ENCODE measurements at places on chromosomes 16 and 17. TPM values are rescaled to one million over a fixed set of nuclear protein-coding genes. Genes with fewer than 3 reads are reported as not detected.

Gene OR3A3
- not detected for total RNA-seq

- H3K4me1 ChIP-seq: peaks cover 9% of the 10 kb centered on the region
- no peaks in the 10 kb centered on the region for H3K27me3 ChIP-seq
- DNase-seq: no peak
- H3K27ac ChIP-seq: no peak overlapping the region
Measured at GRCh38 chr16:48591976-48592375, 18.0 kb downstream of the N4BP1 start.

DNA sequence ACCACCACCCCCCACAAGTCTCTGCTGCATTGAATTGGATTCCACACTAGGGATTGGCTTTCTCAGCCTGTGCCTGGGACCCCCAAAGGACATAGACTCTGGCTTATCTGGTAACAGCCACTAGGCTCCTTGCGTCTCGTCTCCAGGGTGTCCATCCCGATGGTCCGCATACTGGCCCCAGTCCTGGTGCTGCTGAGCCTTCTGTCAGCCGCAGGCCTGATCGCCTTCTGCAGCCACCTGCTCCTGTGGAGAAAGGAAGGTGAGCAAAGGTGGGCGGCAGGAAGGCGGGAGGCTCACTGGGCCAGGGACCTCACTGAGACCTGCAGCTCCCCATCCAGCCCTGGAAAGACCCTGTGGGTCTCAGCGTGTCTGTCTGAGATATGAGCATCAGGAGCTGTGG lies 8.1 kb downstream of the CD300LG start:
- no peak for DNase-seq
- no peak overlapping the region for H3K27ac ChIP-seq
- H3K4me1 ChIP-seq: no peaks in the 10 kb centered on the region
- H3K4me3 ChIP-seq: no peak overlapping the region
- peaks cover 49% of the 10 kb centered on the region for H3K27me3 ChIP-seq

- DNase-seq: peak; percentile 85
- no peak overlapping the region for H3K27ac ChIP-seq
- peaks cover 44% of the 10 kb centered on the region for H3K36me3 ChIP-seq
- H3K4me1 ChIP-seq: no peaks in the 10 kb centered on the region
Measured at GRCh38 chr16:70395345-70395901, 43.5 kb downstream of the ST3GAL2 start.

Gene ABCC11
- not detected for total RNA-seq

Gene BLTP2
- total RNA-seq: 62.4 TPM

- no peak overlapping the region for H3K27ac ChIP-seq
- H3K4me1 ChIP-seq: no peaks in the 10 kb centered on the region
- H3K4me3 ChIP-seq: no peak overlapping the region
- no peaks in the 10 kb centered on the region for H3K36me3 ChIP-seq
- DNase-seq: no peak
Measured at GRCh38 chr16:35714665-35715064, 2255.3 kb downstream of the TP53TG3F start.

DNA sequence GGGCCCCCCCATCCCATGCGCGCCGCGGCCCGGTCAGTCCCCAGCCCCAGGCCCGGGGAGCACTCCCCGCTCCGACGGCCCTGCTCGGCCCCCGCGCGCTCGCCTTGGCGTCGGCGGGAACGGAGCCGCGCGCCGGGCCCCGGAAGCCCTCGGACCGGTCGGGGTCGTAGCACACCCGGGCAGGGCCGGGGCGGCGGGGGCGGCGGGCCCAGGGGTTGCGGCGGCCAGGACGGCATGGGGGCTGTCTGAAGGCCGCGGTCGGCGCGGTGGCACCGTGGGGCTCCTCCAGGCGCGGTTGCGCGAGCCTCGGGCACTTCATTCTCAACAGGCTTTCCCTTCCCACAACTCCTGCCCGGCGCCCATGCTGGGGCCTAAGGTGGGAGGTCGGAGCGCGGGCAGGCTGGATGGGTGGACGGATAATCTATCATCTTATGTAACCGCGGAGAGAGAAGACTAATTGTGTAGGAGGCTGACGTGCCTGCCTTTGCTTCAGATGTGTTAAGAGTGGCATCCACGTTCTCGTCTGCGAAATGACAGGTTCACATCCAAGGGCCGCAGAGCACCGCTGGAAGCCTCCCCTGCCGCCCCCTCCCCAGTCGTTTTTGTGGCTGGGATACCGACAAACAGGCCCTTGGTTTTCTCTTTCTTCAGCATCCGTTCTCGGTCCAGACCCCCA lies 708 bp downstream of the BAIAP2 start:
- peak overlapping the region; percentile 80 for H3K4me3 ChIP-seq
- peaks cover 7% of the 10 kb centered on the region for H3K36me3 ChIP-seq
- no peaks in the 10 kb centered on the region for H3K27me3 ChIP-seq

DNA sequence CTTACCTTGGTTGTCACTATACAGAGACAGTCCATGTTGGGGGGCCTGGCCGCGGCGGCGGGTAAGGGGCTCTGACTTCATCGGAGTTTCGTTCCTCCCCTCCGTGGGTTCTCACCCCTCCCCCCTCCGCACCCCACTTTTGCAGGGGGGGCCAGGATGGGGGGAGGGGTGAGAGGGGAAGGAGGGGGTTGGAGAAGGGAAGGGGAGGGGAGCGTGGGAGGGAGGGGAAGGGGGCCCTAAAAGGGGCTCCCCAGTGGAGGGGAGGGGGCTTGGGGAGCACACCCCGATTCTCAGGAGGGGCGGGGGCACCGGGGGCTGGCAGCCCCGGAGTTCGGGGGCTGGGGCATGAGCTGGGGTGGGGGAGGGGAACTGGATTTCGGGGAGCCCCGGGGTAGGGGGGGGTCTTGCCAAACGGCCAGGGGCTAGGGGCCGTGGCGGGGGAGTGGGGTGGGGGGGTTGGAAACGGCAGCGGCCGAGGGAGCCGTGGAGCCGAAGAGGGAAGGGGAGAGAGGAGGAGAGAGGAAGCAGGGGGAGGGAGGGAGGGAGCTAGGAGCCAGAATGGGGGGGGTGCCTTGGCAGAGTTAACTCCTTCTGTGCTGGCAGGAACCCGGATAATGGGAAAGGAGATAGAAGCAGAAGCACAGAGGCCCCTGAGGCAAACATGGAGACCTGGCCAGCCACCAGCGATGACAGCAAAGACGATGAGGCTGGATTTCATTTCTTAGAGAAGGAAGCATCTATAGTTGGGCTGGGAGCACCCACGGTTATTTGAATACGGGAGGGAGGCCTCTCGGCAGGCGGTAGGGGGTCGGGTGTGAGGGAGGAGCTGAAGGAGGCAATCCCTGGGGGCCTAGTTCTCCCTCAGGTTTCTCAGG lies 2.3 kb downstream of the DLG4 start:
- H3K27me3 ChIP-seq: no peaks in the 10 kb centered on the region
- peaks cover 59% of the 10 kb centered on the region for H3K4me1 ChIP-seq
- H3K36me3 ChIP-seq: peaks cover 12% of the 10 kb centered on the region
- peak; percentile 54 for DNase-seq

DNA sequence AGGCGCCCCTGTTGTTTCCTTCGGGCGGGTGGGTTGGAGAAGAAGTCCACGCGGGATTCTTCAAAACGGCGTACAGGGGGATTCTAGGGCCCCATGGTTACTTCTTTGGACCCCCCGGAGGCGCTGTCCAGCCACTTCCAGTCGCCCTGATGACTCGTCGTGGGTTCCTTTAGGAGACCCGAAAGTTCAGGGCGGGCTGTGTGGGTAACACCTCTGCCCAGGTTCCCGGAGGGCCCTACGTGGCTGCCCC lies 716 bp upstream of the HIC1 start:
- H3K27ac ChIP-seq: peak overlapping the region; percentile 94
- DNase-seq: no peak
- H3K4me3 ChIP-seq: peak overlapping the region; percentile 68
- H3K36me3 ChIP-seq: peaks cover 2% of the 10 kb centered on the region
- peaks cover 78% of the 10 kb centered on the region for H3K4me1 ChIP-seq

- H3K4me3 ChIP-seq: peak within 1 kb of the TSS; percentile 68
- peak within 1 kb of the TSS; percentile 77 for H3K27ac ChIP-seq
- H3K4me1 ChIP-seq: peaks cover 91% of the 10 kb centered on the region
- H3K36me3 ChIP-seq: peaks cover 25% of the 10 kb centered on the region
Measured at GRCh38 chr17:78128551-78129350, at the start of gene TMC6. Gene TMC6, minus strand, starts transcription at chr17:78128755. Its CDS starts 1,923 bp downstream, at chr17:78126832.

Gene CIITA
- 7.2 TPM for total RNA-seq

Gene SDK2
- 9.6 TPM for total RNA-seq

DNA sequence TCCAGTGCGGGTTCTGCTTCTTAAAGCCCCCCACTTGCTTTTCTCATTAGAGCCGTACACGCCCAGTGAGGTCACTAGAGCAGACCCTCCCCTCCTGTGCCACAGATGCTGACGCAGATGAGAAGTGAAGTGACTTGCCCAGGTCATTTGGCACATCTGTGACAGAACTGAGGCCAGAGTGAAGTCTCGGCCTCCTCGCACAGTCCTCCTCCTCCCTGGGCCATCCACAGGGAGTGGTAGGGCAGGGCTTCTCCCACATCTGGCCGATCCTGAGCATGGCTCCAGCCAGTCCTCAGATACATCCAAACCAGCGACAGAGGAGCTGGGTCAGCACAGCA lies 15.3 kb upstream of the TBX2 start:
- H3K27ac ChIP-seq: no peak overlapping the region
- DNase-seq: no peak
- H3K4me3 ChIP-seq: no peak overlapping the region
- H3K4me1 ChIP-seq: no peaks in the 10 kb centered on the region
- H3K27me3 ChIP-seq: peaks cover 3% of the 10 kb centered on the region

Gene KCTD19
- 3.3 TPM for total RNA-seq

Gene TEKT5
- total RNA-seq: 22.8 TPM

DNA sequence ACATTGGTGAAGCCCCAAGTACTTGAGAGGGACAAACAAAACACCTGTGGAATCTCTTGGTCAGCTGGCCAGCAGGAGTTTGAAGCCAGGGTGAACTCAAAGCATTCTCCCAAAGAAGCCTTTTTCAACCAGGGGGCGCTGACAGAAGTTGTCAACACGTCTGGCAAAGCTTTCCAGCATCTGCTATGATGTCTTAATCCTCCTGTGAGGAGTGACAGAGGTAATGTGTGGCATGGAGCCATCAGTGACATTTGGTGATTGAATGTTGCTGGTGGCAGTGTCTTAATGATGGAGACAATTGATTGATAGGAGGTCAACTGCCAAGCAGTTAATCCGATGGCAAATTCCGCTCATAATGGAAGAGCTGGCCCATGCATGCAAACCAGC lies 257.6 kb upstream of the HSBP1 start:
- no peak overlapping the region for H3K27ac ChIP-seq
- H3K4me1 ChIP-seq: no peaks in the 10 kb centered on the region
- H3K27me3 ChIP-seq: no peaks in the 10 kb centered on the region

- peaks cover 22% of the 10 kb centered on the region for H3K4me1 ChIP-seq
- H3K27me3 ChIP-seq: peaks cover 49% of the 10 kb centered on the region
- peak; percentile 94 for DNase-seq
- no peak overlapping the region for H3K27ac ChIP-seq
- no peak overlapping the region for H3K4me3 ChIP-seq
- peaks cover 24% of the 10 kb centered on the region for H3K36me3 ChIP-seq
Measured at GRCh38 chr16:3027983-3028715, 4.3 kb downstream of the THOC6 start.

GRCh38 chr16:49026566-49027181 lies 255.0 kb downstream of the CBLN1 start:
- H3K4me3 ChIP-seq: no peak overlapping the region
- no peak for DNase-seq
- H3K4me1 ChIP-seq: no peaks in the 10 kb centered on the region

GRCh38 chr16:78147911-78148401 lies 48.5 kb downstream of the WWOX start:
- H3K4me3 ChIP-seq: no peak overlapping the region
- H3K27me3 ChIP-seq: no peaks in the 10 kb centered on the region
- no peak for DNase-seq
- no peak overlapping the region for H3K27ac ChIP-seq
- H3K36me3 ChIP-seq: no peaks in the 10 kb centered on the region

DNA sequence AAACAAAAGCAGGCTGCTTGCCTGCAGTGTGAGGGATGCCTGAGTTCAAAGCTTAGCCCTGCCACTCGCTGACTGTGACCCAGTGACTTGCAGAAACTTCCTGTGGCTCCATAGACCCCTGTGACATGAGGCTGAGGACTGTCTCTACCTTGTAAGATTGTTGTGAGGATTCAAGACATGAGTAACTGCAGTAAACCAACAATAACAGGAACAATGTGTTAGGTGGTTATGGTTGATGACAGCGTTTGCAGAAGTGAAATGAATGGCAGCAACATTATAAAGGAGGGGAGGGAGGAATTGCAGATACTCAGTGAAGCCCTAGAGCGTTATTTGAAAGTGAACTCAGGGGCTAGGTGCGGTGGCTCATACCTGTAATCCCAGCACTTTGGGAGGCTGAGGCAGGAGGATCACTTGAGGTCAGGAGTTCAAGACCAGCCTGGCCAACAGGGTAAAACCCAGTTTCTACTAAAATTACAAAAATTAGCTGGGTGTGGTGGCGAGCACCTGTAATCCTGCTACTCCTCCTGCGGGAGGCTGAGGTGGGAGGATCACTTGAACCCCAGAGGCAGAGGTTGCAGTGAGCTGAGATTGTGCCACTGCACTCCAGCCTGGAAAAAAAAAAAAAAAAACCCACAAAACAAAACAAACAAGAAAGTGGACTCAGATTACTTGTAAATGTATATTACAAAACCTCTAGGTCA lies 33.5 kb upstream of the EMP2 start:
- H3K36me3 ChIP-seq: no peaks in the 10 kb centered on the region
- no peak overlapping the region for H3K27ac ChIP-seq
- H3K27me3 ChIP-seq: no peaks in the 10 kb centered on the region
- H3K4me1 ChIP-seq: peaks cover 23% of the 10 kb centered on the region
- DNase-seq: no peak
- H3K4me3 ChIP-seq: no peak overlapping the region

DNA sequence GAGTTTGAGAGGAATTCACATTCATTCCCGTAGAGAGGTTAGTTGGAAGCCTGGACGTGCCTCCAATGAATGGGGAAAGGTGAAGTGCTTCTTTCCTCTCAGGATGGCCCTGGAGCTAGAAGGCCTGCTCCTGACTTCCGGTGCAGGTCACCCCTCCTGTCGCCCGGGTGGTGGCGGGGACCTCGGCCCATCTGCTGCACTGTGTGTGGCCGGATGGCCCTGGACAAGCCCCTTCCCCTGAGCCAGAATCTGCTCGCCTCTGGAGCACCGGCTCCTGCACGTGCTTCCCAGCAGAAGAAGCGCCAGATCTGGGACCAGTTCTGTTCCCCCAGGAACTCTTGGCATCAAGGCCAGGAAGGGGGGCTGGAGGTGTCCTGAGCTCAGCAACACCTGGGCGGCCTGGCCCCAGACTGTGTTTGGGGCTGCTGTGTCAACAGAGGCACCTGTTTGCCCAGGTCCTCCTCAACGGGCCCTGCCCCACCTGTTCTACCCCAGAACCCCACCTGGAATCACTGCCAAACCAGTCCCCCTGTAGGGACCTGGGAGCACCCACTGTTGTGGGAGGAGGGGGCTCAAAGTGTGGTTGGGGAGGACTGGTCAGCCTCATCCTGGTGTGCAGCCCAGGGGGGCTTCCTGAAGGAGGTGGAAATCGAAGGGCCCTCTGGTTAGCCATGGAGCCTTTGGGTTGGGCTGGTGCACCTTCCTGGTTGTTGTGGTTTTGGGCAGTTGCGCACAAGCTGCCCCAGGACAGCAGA lies 5.1 kb upstream of the PERCC1 start:
- H3K36me3 ChIP-seq: no peaks in the 10 kb centered on the region
- DNase-seq: no peak
- no peaks in the 10 kb centered on the region for H3K27me3 ChIP-seq
- no peak overlapping the region for H3K27ac ChIP-seq
- H3K4me1 ChIP-seq: peaks cover 38% of the 10 kb centered on the region

- H3K4me1 ChIP-seq: no peaks in the 10 kb centered on the region
- H3K4me3 ChIP-seq: no peak overlapping the region
- H3K27ac ChIP-seq: no peak overlapping the region
- DNase-seq: peak; percentile 74
- no peaks in the 10 kb centered on the region for H3K36me3 ChIP-seq
Measured at GRCh38 chr17:70636517-70637133, 467.3 kb downstream of the KCNJ2 start.
